ENCODE measurements at places on chromosomes 4 and X. TPM values are rescaled to one million over a fixed set of nuclear protein-coding genes. Genes with fewer than 3 reads are reported as not detected.
A peak's percentile ranks its signal among the peaks of the same experiment; 100 is the strongest.

- DNase-seq = no peak
Measured at GRCh38 chrX:72685810-72686456, 28.2 kb downstream of the PHKA1 start.

- no peak for DNase-seq
Measured at GRCh38 chrX:5907207-5907606, 321.5 kb downstream of the NLGN4X start.

- DNase-seq = no peak
Measured at GRCh38 chrX:39750848-39751247, 346.9 kb downstream of the BCOR start.

- no peak for DNase-seq
Measured at GRCh38 chr4:4385729-4386295, 1.1 kb upstream of the NSG1 start.

DNA sequence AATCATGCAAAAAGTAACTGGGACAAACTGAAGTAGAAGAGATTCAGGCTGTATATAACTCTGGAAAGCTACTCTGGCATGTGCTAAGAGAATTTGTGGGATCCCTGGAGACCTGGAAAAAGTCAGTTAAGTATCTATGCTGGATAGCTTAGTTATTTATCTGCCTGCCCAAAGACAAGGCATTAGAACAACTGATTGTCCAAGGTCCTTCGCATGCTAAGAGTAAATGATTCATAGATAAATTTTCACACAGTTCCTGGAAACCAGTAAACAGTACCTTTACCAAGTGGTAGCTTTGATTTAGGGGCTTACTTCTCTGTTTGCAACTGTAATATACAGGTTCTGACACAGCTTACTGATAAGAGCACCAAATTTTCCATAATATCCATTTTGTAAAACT is 104.8 kb downstream of the ATP11C start:
- no peak for DNase-seq

- DNase-seq = no peak
Measured at GRCh38 chr4:117249333-117249732, 164.0 kb upstream of the TRAM1L1 start.

GRCh38 chrX:123348468-123348867 is 164.4 kb downstream of the GRIA3 start:
- no peak for DNase-seq

DNA sequence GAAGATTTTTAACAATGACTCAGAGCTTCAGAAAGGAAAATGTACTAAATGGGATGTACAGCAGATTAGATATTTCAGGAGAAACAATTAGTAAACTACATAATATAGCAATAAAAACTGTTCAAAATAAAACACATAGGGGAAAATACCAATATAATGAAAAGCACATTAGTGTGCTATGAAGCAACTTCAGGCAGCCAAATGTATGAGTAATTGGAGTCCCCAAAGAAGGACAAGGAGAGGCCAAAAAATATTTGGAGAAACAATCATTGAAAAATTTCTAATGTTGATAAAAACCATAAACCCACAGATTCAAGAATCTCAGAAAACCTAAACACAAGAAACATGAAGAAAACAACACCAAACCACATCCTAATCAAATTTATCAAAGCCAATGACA is 129.3 kb upstream of the CHRDL1 start:
- DNase-seq = no peak

GRCh38 chr4:13483136-13483767 is 888 bp downstream of the RAB28 start:
- no peak for DNase-seq

- no peak for DNase-seq
Measured at GRCh38 chr4:152488246-152488645, 47.6 kb downstream of the FBXW7 start.

GRCh38 chr4:141041021-141041476 is 92.2 kb downstream of the RNF150 start:
- DNase-seq = no peak

DNA sequence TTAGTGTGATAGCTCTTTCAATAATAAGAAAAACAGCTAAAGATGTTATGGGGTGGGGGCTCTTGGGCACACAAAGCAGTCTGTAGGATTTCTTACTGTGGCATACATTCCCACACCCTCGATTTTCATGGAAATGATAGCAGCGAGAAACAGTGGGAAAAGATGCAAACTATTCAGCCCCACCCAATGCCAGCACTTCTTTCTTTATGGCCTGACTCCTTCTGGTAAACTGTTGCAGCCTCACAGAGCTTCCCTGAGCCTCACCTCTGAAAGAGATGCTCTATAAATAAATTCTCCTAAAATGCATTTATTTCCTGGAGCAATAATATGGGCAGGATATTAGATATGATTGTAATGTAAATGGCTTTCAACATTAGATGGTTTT is 910 bp downstream of the ANK2 start:
- peak; percentile 56 for DNase-seq

GRCh38 chrX:150849486-150849885 is 49.0 kb downstream of the CD99L2 start:
- DNase-seq = no peak

GRCh38 chr4:167966143-167966542 is 126.2 kb upstream of the ANXA10 start:
- DNase-seq = no peak

DNA sequence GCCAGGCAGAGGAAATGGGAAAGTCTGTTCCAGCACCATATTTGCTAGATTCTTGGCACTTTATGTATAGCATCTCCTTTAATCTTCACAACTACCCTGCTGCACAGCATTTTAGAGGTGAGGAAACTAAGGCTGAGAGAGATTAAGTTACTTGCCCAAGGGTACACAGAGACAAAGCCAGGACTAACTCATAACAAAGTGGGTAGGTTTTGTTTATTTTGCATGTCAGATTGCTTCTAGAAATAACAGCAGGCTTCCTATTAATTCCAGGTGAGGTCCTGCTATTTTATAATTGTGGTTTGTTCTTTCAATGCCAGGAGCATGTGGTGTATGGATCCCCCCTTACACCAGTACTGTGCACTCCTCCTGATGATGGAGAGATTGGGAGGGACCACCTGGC is 15.0 kb downstream of the TCEANC start:
- no peak for DNase-seq

DNA sequence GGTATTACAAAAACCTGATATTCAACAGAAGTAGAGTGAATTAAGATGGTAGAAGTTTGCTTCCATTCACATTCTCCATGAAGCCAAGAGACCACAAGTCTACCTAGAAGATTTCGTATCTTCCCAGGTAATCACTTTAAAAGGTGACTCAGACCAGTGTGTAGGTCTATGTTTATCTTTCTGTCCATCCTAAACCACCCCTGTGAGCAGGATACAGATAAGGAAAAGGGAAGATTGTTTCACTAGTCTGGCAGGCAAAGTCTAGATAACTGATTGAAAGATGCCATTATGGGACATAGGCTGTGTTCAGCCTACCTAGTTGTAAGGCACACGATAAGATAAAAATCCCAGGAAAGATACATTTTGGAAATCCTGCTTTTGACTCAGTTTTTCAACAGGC is 244.3 kb upstream of the NWD2 start:
- DNase-seq = no peak

GRCh38 chrX:54788446-54788845 is 9.6 kb downstream of the ITIH6 start:
- DNase-seq = no peak

DNA sequence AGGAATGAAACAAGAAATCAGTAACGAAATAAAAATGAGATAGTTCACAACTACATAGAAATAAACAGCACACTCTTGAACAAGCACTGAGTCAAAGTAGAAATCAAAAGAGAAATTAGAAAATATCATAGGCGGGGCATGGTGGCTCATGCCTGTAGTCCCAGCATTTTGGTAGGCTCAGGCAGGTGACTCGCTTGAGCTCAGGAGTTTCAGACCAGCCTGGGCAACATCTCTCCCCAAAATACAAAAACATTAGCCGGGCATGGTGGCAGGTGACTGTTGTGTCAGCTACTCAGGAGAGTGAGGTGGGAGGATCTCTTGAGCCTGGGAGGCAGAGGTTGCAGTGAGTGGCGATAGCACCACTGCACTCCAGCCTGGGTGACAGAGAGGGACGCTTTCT is 714.4 kb downstream of the GLUD2 start:
- DNase-seq = no peak

- no peak for DNase-seq
Measured at GRCh38 chr4:72205831-72206230, 174.0 kb downstream of the NPFFR2 start.

Gene DCLK2
- total RNA-seq = 145 TPM

Gene CCDC158
- 4.3 TPM for total RNA-seq

Gene GPR50
- total RNA-seq = not detected

Gene HELT
- not detected for total RNA-seq

Gene SUPT20HL2
- not detected for total RNA-seq

Measured in cerebellum (tissue), 4 donors.